HEK293T (cell line): ENCODE measurements at places on chromosomes 6 and 20.

DNA sequence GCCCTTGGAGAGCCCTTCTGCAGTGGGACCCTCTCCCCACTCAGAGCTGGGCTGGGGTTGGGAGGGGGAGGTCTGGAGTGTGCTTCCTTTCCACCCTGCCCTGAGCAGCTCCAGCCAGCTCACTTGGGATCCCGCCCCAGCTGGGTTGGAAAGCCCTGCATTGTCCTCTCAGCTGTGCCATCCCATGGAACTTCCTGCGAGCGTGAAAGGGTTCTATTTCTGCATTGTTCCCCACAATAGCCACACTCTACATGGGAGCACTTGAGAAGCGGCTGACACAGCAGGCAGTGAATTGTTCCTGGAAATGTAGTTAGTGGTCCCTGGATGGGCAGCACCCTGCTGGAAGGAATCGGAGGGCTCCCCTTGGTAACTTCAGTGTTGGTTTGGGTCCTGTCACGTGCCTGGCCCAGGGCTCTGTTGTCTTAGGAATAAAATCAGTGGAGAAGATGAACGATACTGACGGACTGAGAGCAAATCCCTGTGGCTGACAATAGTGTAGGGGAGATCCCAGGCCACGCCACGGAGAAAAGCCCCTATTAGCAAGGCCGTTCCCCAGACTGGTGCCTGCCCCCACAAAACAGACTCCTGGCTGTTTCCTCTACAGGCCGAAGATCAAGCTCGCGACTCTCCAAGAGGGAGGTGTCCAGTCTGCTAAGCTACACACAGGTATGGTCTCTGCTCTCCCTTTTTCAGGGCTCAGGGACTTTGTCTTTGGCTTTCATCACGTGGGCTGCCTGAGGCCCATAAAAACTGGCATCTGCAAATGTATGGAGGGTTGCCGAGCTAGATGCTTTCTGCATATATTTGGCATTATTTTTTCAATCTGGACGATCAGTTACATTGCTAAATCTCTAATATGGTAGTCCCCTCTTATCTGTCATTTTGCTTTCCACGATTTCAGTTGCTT is 18.8 kb downstream of the DNMT3B start:
- DNase-seq, result no peak

DNA sequence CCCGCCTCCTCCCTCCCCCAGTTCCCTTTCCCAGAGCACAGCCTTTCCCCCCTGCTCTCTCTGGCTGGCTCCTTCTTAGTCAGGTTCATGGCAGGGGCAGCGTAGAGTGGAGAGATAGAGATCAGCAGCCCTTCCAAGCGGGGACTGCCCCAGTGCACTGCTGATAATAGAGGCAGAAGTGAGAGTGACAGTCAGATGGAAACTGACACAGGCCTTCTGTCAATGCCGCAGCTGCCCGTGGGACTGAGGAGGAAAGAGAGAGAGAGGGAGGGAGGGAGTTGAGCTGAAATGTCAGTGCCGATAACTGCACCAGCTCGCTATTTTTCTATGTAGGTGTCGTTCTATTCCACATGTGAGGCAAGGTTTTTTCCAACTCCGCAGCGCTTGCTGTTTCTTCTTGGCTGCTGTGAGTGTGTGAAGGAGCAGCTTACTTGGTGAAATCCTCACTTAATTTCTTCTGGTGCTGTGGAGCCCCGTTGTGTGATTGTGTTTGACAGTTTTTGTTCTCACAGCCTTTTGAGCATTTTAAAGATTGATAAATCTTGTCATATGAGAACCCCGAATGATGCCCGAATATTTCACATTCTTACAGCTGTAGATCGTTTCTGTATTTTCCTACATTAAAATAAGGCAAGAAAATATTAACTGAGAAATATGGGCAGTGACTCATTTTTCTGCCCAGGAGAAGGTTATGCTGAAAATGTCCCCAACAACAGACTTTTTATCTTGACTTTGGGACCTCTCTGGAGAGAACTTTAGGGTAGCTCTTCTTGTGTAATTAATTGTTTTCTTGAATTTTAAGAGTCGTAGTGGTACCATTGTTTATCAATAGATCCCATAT is 386.4 kb upstream of the MMS22L start:
- no peak for DNase-seq

DNA sequence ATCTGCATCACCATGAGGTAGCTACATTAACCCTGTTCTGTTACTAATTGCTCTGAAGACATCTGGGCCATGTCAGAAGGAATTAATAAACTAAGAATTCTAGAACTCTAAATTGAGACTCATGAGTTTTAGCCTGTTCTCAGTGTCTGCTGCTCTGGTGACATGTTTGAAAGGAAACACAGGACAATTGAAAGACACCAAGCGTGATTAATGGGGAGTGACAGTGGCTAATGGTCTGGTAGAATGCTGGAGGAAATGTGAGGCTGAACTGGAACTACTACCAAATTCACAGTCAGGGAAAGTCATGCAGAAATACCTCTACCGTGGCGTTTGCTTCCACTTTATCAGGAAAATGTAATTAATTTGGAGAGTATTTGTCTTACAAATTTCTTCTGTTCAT is 140.0 kb downstream of the TBC1D7 start:
- no peak for DNase-seq

DNA sequence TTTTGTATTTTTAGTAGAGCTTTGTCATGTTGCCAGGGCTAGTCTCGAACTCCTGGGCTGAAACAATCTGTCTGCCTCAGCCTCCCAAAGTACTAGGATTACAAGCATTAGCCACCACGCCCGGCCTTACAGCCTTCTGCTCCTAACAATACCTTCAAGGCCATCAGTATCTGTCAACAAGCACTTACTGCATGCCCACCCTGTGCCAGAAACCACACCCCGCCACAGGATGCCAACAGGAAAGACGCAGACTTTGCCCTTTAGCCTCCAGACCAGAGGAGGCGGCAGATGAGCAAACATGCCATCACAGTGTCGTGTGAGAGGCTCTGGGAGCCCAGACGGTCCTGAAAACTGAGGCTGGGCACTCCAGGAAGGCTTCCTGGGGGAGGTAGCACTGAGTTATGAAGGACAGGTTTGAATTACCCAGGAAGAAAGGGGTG is 34.7 kb upstream of the TGM3 start:
- no peak for DNase-seq

DNA sequence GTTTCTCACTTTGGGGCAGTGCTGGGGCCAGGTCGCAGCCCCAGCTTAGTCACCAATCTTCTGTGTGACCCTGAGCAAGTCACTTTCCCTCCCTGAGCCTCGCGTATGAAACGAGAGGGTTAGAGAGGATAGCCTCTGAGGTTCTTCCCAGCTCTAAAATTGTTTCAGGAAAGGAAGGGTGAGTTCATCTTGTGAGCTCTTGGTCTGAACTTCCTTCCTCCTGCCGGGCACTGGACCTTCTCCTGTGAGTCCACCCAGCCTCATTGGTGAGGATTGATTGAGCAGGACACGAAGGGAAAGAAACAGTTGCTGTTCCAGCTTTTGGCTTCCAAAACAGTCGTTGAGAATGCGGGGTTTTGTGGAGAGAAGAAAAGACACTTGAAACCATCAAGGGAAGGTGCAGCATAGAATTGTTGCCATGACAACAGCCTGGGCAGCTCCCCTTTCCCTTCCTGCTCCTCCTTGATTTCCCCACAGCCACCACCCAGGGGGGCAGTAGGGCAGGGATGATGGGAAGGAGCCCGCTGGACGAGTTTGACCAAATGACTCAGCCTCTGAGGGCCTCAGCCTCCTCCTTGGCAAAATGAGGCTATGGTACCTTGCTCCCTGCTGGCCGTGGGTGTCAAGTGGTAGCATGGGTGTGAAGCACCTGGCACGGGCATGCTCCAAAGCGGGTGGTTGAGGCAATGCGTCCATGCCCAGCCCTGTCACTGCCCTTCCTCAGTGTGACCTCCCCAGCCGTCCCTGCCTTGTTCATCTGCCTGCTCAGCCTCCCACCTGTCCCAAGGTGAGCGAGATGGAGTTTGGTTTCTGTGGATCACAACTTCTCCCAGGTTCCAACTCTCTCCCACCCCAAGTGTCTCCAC is 107.8 kb downstream of the CDC5L start:
- DNase-seq, result no peak

DNA sequence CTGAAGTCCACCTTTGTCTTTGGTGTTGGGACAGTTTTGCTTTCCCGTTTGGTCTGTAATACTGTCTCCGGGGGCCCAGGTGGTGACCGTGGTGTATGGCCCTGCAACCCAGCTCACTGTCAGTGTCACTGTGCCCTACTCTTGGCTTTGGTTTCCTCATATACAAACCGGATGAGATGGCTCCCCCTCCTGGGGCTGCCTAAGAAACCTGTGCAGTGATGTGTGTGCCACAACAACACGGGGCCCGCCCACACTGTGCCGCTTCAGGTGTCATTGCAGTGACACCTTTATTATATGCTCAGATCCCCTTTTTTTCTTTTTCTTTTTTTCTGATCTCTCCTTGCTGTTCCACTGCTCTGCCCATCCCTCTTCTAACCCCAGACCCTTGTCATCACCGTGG is 73.9 kb downstream of the RAMACL start:
- no peak for DNase-seq

DNA sequence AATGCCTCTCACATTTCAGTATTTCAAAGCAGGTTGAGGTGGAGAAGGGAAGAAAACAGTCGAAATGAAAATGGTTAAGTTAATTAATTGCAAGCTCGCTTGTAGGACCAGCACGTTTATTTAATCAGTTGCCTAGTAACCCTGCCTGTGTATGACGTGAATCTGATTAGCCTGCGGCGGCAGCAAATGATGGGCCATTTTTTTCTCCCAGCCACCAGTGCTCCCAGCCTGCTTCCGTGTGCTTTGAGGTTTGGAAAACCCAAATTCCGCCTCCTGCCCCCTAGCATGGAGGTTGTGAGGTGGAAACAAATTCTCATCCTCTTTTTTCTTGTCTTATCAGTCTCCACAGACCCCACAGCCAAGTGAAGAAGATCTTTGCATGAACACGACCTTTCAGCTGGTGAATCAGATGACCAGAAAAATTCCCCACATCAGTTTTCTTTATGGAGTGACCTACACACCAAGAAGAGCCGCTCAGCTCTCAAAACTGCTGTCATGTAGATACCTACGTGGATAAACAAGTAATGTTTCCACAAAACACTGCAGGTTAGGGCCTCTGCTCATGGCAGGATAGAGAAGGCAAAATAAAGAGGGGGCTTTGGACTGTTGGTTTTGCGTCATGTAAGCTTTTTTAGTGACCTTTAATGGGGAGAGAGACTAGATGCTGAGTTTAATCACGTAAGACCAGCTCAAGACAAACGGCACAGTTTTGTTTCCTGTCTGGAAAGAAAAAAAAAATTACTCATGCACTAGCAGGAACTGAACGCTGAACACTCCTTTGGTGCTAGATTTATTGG is 572.9 kb upstream of the NOX3 start:
- no peak for DNase-seq

- DNase-seq, result no peak
Observed at GRCh38 chr6:33952016-33952415, 148.2 kb upstream of the MLN start.

- no peak for DNase-seq
Observed at GRCh38 chr20:57467742-57468141, 57.2 kb downstream of the CTCFL start.

GRCh38 chr20:9493803-9494202 is 20.6 kb upstream of the LAMP5 start:
- no peak for DNase-seq

GRCh38 chr6:7914311-7914710 is 3.7 kb upstream of the TXNDC5 start:
- no peak for DNase-seq

DNA sequence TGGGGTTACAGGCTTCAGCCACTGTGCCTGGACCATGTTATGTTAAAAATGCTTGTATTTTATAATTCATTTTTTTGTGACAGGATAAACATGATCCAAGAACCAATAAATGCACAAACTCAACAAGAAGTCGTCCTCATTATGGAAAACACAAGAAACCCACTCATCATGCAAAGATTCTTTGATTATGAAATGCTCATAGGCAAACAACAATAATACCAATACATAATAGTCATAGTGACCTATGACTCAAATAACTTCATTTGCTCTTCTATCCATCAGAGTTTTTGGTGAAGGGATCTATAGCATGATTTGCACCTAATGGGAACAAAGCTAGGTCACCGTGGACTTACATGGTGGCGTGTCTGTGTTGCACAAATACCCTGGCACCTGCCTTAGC is 217.1 kb upstream of the THEMIS start:
- DNase-seq, result no peak

- DNase-seq, result no peak
Observed at GRCh38 chr6:158832026-158832425, 12.9 kb upstream of the EZR start.

DNA sequence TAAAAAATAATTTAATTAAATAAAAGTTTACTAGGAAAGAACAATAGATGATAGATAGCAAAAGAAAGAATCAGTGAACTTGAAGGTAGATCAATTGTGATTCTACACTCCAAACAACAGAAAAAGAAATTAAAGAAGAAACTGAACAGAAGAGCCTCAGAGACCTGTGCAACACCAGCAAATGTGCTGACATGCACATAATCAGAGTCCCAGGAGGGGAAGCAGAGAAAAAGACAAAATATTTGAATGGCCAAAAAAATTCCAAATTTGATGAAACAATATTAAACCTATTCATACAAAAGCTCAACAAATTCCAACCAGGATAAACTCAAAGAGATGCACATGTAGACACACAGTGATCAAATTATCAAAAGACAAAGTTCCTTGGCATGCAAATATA is 267.5 kb upstream of the OPRM1 start:
- DNase-seq, result no peak

DNA sequence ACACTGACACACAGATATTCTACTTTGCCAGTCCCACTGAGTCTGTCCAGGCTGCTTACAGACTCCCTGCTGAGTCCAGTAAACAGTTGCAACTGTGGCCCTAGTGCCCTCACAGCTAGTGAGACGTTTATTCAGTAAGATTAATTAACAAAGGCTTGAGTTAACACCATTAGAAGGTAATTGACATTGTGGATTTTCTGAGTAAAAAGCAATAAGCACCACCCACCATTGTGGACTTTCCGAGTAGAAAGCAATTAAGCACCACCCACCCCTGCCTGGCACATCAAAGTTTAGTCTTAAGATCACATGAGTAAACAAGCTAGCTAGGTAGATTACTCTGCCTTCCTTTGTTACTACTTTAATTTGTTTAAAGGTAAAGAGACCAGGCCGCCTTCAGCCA is 408.6 kb upstream of the IMPG1 start:
- DNase-seq, result no peak

GRCh38 chr6:41441598-41442351 is 104.4 kb upstream of the FOXP4 start:
- DNase-seq, result no peak

GRCh38 chr6:51972659-51973058 is 114.8 kb downstream of the PKHD1 start:
- no peak for DNase-seq

GRCh38 chr6:138157986-138158638 is 3.6 kb upstream of the ARFGEF3 start:
- no peak for DNase-seq

- peak; percentile 49 for DNase-seq
Observed at GRCh38 chr6:27078734-27079357, 168.7 kb upstream of the PRSS16 start.

DNA sequence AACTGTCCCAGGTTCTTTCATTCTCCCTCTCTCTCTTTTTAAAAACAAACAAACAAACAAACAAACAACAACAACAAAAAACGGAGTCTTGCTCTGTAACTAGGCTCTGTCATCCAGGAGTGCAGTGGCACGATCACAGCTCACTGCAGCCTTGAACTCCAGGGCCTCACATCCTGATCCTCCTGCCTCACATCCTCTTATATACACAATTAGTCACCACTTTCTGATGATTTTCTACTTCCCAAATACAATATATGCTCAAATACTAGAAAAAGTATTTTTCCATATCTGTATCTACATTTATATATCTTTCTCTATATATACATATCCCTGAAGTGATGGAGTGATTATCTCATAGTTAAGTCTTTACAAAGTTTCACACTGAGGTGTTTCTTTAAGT is 170.7 kb downstream of the EPHA7 start:
- no peak for DNase-seq

GRCh38 chr6:158269657-158270056 is 42.6 kb upstream of the TULP4 start:
- no peak for DNase-seq
